ENCODE measurements at places on chromosomes 5 and 9.

- DNase-seq, result no peak
Measured at GRCh38 chr5:180289433-180289832, 2.5 kb downstream of the MAPK9 start.

DNA sequence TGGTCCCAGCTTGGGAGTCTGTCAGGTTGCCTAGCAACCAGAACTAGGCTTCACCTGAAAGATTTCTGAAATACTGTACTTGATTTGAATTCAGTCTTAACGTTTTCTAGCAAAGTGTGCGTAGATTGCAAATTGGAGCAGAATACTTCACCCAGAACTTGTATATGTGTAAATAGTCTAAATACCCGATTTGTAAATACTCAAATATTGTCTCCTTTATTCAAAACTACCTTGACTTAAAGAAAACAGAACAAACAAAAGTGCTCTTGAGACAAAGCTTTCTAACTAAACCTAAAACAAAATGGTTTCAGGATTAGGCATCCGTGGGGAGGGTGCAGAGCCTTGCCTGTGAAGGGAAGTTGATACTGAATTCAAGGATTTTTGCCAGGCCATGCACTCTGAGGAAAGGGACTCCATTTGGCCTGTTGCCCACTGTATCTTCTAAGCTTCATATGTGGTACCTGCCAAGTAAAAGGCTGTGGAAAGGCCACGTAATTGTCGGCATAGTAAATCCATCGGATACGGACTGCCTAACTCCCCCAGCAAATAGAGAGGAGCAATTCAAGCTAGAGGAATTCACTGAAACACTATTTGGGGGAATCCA is 744 bp upstream of the HMGCS1 start:
- DNase-seq, result no peak

DNA sequence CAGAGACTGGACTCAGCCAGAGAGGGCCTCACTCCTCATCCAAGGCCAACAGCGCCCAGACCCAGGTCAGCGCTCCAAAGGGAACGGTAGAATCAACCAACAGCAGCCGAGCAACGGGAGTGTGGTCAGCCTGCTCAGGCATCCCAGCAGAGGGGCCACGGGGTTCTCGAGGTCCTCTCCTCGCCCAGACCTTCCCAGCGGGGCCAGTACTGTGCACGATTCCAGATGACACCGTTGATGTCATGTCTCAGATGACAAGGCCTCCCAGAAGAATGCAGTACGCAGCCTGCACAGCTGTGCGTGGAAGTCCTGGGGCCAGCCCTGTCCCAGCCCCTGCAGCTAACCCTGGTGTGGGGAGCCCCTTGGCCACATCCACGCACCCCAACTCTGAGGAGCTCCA is 141.0 kb upstream of the PPP1R26 start:
- no peak for DNase-seq

GRCh38 chr5:126680191-126680817 is 79.6 kb downstream of the PHAX start:
- peak; percentile 95 for DNase-seq
